ENCODE measurements at places on chromosomes 1 and 21.

DNA sequence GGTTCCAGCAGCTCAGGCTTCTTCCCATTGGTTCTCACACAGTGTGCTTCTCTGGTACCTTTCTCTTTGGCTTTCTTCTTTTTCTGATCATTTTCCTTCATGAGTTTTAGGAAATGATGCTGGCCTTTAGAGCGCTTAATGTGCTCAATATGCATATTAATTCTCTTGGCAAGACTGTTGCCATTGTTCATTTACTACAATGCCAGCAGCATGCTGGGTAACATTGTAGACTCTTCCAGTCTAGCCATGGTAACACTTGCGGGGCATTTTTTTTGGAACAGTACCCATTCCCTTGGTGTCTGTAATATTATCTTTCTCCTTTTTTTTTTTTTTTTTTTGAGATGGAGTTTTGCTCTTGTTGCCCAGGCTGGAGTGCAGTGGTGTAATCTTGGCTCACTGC, 21.7 kb downstream of the UBE4B start:
- DNase-seq, result no peak

GRCh38 chr21:34558166-34558565, 46.2 kb upstream of the KCNE1 start:
- no peak for DNase-seq

DNA sequence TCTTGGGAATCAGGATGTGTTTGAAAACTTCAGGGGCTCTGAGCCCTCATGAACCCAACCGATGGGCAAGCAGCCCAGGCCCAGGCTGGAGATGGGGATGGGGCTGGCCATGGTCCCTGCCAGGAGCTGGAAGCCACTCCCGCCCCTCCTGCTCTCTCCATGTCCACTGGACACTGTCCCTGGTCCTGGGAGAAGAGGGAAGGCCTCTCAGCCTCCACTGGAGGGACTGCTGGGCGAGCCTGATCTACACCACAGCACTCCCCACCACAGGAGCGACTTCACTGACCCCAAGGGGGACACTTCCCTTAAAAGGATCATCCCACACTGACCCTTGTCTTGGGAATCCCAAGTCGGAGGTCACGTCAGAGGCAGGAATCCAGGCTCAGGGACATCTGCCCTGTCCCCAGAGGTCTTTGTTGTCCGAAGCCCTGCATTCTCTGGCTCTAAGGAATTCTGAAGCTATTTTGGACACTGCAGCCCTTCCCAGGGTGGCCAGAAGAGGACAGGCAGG, 16.9 kb upstream of the COL18A1 start:
- DNase-seq, result no peak

DNA sequence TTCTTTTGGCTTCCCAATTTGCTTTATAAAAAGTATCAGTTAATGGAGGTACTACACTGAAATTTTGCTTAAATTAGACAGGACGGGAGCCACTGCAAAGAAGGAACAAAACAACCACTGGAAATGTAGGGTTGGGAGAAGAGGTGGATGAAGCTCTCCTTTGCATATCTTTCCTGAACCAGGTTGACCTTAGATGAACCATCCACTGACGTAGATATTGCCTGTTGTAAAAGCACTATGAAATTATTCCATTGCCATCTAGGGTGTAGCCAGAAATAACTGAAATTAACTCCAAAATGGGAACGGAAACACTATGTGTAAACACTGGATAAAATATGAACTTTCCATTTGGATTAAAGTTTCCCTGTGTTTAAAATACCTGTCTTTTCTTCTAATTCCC, 1.2 kb upstream of the ABL2 start:
- DNase-seq, result no peak

DNA sequence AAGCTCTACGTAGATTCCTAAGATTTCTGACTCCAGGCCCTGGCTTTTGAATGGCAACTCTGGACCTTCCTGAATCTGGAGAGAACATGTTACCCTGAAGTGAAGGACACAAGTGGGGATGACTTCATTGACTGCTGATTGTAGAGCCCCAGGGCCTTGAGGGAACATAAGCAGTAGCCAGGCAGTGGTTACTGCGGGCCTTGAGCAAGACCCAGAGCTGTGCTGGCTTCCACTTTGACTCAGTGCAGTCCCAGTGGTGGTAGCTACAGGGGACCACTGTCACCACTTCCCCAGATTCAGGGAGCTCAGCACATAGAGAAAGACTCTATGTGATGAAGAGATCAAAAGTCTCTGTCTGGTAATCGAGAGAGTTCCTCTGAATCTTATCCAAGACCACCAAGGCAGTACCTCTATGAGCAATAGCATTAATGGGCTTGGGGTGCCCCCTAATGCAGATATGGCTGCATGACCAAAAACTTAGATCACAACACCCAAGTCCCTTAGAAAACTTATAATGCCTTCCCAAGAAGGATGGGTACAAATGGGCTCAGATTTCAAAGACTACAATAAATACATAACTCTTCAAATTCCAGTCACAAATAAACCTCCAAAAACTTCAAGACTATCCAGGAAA, 1278.3 kb downstream of the AMY1C start:
- DNase-seq, result no peak

DNA sequence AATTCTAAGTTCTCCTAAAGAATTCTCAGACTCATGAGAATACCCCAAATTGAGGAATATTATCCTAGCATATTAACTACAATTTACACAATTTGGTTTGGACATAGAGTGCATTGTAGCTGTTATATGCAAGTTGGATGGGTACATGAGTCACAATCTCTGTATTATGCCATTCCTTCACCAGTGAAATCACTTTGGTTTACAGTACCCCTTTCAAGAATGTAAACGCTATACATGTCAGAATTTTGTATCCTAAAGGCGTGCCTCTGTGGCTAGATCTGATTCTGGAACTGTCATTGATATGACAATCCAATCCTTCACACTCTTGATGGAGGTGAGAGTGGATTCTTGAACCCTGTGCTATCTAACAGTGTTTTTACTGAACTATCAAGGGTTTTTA, 6.7 kb upstream of the IL10RB start:
- no peak for DNase-seq

GRCh38 chr1:41663671-41664400, 179.4 kb upstream of the EDN2 start:
- no peak for DNase-seq

DNA sequence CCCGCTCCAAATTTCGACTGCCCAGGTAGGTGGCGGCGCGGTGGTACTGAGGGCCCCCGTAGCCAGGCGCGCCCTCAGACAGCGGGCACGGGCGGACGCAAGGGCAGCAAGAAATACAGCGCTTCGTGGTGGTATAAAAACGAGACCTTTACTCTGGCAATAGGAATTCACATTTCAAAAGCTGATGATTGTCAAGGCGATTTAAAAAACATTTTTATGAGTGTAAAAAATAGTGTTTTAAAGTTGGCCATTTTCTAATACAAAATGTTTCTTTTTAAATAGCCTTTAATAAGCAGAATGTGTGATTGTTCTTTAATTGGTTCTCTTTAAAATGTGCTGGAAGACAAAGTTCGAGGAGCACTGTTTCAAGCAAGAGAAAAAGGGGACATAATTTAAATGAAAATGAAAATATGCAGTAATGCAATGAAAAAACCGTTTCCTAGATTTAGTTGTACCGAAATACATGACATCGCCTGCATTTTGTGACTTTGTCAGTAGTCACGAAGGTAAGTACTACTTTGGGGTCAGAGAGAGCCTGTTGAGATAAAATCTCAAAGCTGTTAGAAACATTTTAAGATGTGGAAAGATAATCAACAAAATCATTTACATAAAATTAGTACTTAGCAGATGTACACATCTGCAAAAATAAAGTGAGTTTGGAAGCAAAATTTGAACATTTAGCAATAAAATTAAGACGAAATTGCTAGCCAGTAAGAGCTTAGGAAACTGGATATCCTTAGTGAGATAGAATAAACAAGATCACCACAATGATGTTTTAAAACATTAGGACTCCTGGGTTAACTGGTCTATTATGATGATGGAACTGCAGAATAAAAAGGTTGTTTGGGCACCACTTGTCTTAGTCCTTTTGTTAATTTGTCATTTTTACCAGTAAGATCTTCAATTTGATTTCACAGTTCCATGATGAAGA, 1.1 kb upstream of the PSMG1 start:
- DNase-seq, result no peak

- DNase-seq, result no peak
These were observed 44.6 kb upstream of the BCL9 start for GRCh38 chr1:147496571-147497210.

GRCh38 chr1:119009312-119009655, 21.1 kb upstream of the TBX15 start:
- DNase-seq, result no peak

DNA sequence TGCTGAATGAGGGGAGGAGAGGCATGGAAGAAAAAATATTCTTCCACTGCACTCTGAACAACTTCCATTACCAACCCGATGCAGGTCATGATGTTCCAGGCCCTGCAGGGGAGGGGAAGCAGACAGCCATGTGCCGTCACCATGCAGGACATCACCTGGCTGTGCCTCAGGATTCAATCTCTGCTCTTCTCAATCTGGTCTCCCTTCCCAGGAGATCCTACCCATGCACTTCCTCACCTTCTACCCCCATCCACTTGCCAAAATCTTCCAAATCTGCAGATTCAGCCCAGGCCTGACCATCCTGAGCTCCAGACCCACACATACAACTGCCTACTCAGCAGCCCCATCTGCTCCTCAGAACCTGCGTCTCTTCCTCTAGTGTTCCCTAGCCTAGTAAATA, 5.8 kb upstream of the PAQR6 start:
- no peak for DNase-seq

GRCh38 chr1:179175011-179175841, 54.3 kb downstream of the ABL2 start:
- no peak for DNase-seq

DNA sequence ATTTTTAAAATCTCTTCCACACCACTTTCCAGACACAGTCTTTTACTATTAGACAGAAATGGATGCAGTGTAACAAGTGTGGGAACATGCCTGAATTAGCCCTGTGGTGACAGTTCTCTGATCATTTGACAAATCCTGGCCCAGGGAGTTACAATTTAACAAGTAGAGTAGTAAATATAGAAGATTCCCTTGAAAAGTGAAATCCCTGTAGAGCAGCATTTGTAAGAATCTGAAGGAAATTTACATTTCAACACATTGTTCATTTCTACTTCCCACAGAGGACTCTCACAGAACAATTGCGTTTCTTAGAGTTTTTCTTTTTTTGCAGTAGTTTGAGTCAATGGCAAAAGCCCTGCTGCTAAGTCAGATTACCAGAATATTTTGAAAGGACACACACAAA, 458.3 kb upstream of the BRINP3 start:
- no peak for DNase-seq

- DNase-seq, result no peak
These were observed 1044.1 kb upstream of the B3GALT2 start for GRCh38 chr1:194230351-194231144.

GRCh38 chr1:234213658-234214128, 159.6 kb upstream of the COA6 start:
- no peak for DNase-seq

DNA sequence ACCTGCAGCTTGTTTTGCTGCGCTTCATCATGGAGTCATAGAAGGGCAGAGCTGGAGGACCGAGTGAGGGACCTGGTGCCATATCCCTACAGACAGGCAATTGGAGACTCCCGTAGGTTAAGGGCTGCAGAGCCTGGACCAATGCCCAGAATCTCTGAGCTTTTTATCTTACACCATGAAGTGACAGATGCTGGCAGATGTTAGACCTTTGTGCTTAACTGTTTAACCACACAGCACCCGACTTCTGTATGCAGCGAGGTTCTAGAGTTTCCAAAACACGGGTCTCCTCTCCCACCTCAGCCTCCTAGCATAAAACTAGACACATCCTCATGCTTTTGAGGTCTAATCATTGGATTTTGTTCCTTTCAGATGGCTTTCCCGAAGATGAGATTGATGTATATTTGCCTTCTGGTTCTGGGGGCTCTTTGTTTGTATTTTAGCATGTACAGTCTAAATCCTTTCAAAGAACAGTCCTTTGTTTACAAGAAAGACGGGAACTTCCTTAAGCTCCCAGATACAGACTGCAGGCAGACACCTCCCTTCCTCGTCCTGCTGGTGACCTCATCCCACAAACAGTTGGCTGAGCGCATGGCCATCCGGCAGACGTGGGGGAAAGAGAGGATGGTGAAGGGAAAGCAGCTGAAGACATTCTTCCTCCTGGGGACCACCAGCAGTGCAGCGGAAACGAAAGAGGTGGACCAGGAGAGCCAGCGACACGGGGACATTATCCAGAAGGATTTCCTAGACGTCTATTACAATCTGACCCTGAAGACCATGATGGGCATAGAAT, 47.6 kb downstream of the B3GALT5 start:
- no peak for DNase-seq

DNA sequence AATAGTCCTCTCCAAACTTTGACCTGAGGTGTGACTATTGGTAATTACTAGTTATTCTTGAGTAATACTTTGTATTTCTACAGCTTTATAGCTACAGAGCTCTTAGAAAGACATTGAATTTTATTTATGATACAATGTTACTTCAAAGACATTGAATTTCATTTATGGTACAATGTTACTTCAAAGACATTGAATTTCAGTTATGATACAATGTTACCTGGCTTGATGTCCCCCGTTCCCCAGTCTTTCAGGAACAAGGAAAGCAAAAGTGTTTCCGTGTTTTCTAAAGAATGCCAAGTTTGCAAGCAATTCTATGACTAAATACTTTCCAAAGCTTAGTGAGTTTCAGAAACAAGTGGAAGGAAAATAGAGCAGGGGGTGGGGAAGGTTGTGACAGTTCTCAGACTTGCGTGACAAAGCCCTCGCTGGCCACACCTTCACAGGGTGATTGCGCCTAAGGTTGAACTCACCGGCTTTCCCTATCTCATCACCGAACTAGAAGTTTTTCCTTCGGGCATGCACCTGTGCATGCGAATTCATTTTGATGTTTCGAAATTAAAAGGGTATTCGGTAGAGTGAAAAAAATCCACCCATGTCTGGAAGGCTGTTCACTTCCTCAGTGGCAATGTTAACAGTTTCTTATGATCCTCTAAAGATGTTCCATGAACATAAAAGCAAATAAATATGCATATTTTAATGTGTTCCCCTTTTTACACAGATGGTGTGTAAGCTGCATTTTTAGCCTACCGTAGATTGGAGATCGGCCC, 909 bp upstream of the PAXBP1 start:
- no peak for DNase-seq

GRCh38 chr1:195097316-195097715, 1510.9 kb downstream of the KCNT2 start:
- DNase-seq, result no peak

- DNase-seq, result no peak
These were observed 1.1 kb upstream of the FNDC10 start for GRCh38 chr1:1600861-1601563.

DNA sequence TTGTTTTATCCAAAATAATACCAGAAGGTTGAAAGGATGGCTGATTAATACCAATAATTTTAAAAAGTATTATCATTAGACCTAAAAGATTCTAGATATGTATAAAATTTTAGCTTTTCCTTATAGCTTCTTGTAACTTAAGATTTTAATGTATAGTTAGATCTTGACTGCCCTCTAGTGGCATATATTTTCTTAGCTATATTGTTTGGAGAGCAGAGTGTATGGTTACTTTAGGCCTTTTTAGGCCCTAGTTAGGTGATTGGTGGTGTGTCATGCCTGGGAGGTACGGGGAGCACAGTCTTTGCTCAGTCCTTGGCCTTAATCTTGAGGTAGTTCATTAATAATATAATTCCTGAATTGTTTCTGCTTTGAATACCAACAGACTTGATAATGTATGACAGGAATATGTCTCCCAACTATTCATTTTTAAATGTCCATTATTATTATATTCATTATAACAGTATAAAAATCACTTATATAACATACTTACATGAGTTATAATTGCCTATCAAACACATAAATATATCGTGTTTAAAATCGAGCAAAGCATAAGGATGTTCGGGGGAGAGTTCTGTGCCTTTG, 328.4 kb downstream of the ZP4 start:
- no peak for DNase-seq

All from NCI-H187 treated with DMSO at 0.1 percent for 48 hours (cell line).